EL (cell line): ENCODE measurements at places on chromosomes 5 and 9.

- no peak for DNase-seq
These were observed 11.1 kb upstream of the GARNL3 start for GRCh38 chr9:127253446-127253845.

GRCh38 chr9:133378408-133378962 lies 2.3 kb downstream of the STKLD1 start:
- DNase-seq = no peak

- DNase-seq = no peak
These were observed 16.2 kb upstream of the IL3 start for GRCh38 chr5:132044207-132044606.

DNA sequence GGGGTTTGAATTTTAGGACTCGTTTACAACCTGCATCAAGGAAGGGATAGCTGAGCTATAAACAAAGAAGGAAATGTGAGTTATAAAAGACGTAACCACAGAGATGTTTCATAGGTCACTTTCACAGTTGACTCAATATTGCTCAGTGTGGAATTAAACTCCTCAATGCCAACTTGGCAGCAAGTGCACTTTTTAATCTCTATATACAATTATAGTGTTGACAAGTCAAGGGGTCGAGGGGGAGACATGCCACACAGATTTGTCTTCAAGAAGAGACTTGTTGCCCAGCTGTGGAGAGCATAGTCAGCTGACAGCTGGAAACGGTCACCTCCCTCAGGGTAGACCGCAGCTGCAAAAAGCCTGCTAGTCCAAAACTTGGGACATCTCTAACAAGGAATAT lies 163.4 kb upstream of the DMAC1 start:
- no peak for DNase-seq

DNA sequence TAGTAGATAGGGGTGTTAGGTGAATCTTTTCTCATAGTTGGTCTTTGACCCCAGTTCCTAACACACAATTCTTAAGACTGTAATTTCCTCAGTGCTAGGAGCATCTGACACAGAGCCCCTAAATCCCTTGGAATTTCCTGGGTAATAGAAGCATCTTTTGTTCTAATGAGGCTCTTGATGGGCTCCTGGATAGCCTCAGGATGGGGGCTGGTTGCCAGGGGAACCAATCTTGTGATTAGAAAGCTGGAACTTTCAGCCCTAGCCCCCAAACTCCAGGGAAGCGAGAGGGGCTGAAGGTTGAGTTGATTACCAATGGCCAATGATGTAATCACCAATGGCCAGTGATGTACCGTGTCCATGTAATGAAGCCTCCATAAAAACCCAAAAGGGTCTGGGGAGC lies 44.5 kb downstream of the CCDC125 start:
- DNase-seq = no peak

DNA sequence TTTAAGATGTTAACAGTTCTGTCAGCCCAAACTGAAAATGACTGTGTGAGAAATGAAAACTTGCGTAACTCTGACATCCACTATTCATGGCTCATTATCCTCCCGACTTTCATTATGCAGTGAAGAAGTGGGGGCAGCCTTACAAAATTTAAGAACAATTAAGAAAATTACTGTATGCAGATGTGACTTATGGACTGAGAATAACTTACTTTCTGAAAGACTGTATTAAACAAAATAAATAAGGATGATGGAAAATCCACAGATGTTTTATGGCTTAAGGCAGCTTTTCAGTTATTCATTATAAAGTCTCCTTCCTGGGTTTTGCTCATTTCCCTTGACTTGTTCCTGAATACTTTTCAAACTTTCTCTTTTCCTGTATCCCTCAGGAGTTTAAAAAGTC lies 55.2 kb downstream of the GRIN3A start:
- DNase-seq = no peak

DNA sequence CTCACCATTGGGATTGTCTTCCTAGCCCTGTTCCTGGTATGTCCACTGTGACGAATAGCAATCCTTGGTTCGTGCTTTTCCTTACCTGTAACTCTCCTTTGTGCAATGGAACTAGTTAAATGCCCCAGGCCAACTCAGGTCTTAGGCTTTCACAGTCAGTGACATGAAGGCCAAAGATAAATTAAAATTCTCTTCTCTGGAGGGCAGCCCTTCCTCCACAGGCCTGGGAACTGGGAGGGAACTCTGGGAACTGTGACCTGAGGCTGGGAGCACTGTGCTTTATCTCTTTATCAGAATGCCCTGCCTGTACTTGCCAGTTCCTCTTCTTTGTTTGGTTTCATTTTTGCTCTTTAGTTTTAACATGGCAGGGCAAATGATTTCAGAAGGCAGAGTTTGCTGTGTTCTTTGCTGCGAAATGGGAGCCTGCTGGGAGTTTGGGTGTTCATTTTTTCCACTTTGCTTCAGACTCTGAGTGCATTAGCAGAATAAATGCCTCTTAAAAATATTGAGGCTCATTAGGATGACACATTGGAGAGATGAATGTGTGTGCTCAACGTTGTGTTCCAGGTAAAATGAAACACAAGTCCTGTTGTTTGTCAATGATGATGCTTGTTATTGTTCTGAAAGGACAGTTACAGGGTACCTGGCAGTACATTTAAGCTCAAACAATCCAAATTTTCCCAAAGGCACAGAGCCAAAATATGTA lies 118.1 kb downstream of the NUDT12 start:
- DNase-seq = peak; percentile 65

- peak; percentile 94 for DNase-seq
These were observed 66.5 kb downstream of the SEMA5A start for GRCh38 chr5:9479361-9479760.

- no peak for DNase-seq
These were observed 9.3 kb upstream of the DOLPP1 start for GRCh38 chr9:129071526-129072126.

- no peak for DNase-seq
These were observed 39.7 kb upstream of the TNFAIP8 start for GRCh38 chr5:119316086-119316485.

- no peak for DNase-seq
These were observed 23.8 kb downstream of the PLAC8L1 start for GRCh38 chr5:146081556-146081955.

- DNase-seq = no peak
These were observed 18.9 kb downstream of the FAM78A start for GRCh38 chr9:131257266-131258025.

DNA sequence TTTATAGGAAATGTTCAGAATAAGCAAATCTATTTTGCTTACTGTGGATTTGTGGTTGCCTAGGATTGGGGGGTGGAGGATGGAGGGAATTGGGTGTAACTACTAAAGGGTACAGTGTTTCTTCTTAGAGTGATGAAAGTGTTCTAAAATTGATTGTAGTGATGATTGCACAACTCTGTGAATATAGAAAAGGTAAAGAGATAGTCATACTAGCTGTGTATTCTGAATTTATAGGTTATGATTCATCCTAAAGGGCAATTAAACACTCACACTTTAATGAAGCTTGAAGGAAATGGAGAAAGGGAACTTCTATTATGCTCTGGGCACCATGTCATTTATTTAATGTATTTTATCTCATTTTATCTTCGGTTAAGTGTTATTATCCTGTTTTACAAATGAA lies 9.9 kb downstream of the TXNDC8 start:
- DNase-seq = no peak

DNA sequence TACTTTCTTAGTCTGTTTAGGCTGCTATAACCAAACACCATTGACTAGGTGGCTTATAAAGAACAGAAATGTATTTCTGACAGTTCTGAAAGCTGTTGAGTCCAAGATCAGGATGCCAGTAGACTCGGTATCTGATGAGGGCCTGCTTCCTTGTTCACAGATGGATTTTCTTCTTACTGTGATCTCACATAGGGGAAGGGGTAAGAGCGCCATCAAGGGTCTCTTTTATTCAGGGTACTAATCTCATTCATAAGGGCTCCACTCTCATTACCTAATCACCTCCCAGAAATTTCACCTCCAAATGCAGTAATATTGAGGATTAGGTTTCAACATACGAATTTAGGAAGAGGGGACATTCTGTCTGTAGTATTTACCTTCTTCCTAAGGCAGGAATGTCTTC lies 384.0 kb upstream of the DMAC1 start:
- DNase-seq = no peak

GRCh38 chr9:89543111-89543510 lies 45.2 kb upstream of the SEMA4D start:
- DNase-seq = no peak

DNA sequence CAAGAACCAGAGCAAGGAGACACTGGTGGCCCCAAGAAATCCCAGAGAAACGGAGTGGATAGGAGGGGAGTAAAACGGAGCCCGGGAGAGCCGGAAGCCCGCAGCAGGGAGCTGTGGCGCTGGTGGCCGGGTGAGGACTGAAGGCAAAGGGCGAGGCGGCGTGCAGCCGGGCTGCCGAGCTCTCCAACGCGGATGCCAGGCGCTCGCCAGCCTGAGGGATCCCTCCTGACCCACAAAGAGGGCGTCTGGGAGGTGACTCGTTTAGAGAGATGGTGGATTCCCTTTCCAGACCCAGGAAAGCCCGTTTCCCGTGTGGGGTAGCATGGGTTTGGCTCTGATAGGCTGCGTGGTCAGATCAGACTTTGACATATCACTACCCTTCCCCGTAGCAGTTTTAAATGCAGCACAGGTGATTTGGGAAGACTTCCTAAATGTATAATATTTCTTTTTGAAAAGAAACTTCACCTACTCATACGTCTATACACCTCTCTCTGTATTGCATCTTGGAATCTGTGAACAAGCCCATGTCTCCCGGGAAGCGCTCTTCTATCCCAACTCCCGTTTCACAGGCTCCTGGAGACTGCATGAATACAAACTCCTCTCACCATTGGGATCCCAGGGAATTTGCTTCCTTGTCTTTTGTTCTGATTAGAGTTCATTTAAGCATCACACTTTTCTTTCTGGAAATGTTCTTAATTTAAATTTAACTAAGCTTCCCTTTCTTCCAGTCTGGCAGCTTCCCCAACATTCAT lies 158.1 kb downstream of the C9orf152 start:
- DNase-seq = peak; percentile 53

DNA sequence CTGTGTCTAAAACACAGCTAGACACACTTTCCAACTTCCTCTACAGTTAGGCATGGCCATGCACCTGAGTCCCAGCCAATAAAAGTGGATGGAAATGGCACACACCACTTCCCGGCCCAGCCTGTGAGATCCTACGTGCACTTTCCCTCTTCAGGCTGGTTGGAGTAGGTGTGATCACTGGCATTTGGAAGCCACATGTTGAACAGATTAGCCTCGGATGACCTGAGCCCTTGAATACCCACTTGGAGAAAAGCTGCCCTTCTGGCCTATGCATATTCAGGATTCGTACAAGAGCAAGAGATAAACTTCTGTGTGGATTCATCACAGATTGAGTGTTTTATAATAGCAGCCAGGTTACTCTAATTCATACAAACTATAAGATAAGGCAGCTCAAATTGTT lies 359.0 kb upstream of the SLC30A5 start:
- DNase-seq = no peak

DNA sequence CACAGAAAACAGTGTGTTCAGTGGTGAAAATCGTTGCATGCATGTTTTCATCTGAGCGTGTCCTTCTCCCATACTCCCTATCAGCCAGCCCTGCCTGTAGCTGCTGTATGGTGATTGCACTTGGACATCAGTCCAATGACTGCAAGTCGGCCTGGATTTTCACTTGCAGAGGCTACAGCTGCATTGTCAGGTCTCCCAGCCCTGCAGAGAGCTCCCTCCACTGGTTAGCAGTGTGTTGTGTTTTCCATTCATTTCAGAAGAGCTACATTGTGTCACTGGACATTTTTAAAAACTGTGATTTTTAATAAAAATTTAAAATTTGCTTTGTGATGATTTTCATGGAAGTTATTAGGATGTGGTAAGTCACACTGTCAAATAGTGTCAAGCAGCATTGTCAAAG lies 96.6 kb downstream of the SYK start:
- DNase-seq = no peak

- DNase-seq = peak; percentile 73
These were observed 43.1 kb downstream of the LNPEP start for GRCh38 chr5:96978812-96979449.

DNA sequence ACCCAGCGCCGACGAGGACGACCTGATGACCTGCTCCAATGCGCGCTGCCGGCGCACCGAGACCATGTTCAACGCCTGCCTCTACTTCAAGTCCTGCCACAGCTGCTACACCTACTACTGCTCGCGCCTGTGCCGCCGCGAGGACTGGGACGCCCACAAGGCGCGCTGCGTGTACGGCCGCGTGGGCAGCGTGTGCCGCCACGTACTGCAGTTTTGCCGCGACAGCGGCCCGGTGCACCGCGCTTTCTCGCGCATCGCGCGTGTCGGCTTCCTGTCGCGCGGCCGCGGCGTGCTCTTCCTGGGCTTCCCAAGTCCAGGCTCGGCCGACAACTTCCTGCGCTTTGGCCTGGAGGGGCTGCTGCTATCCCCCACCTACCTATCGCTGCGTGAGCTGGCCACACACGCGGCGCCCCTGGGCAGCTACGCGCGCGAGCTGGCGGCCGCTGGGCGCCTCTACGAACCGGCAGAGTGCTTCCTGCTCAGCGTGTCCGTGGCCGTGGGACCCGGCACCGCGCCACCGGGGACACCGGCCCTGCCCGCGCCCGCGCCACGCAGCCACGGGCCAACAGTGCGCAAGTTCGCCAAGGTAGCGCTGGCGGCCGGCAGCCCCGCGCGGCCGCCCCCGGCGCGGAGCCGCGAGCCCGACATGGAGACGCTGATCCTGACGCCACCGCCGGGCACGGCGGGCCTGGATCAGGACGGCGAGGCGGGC lies 2.7 kb upstream of the PHPT1 start:
- DNase-seq = no peak

- DNase-seq = no peak
These were observed 14.4 kb downstream of the GDNF start for GRCh38 chr5:37825334-37825915.

GRCh38 chr9:2019723-2020122 lies 4.6 kb downstream of the SMARCA2 start:
- no peak for DNase-seq

GRCh38 chr5:67050125-67050524 lies 146.5 kb downstream of the CD180 start:
- DNase-seq = no peak

- DNase-seq = peak; percentile 47
These were observed 60.2 kb downstream of the FBXW11 start for GRCh38 chr5:171946000-171946781.

DNA sequence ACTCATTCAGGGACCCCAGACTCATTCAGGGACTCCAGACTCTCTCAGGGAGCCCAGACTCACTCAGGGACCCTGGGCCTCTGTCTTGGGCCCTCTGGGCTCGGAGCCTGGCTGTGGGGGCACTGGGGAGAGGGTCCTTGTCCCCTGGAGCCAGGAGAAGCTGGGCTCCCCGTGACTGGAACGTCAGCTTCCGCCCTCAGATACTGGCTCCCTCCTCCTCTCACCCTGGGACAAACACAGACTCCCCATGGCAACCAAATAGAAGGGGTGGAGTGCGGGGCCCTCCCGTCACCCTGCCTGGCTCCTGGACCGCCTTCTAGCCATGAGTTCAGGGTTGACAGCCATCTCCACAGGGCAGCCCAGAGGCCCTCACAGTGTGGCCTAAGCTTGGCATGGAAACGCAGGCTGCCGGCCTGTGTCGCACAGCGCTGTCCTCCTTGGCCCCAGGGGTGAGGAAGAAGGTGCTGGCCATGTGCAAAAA lies 27.6 kb downstream of the ZDHHC11B start:
- no peak for DNase-seq

DNA sequence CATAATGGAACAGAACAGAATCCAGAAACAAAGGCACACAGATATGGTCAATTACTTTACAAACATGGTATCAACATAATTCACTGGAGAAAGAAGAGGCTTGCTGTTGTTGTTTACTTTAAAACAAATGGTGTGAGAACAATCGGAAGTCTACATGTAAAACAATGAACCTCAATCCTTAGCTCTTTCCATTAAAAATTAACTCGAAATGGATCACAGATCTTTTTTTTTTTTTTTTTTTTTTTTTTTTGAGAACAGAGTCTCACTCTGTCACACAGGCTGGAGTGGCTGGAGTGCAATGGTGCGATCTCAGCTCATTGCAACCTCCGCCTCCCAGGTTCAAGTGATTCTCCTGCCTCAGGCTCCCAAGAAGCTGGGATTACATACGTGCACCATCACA lies 9.8 kb downstream of the SEMA4D start:
- no peak for DNase-seq
